ENCODE measurements at places on chromosomes 4 and X.
A peak's percentile ranks its signal among the peaks of the same experiment; 100 is the strongest.

GRCh38 chrX:110699109-110699508, 96.5 kb downstream of the CHRDL1 start:
- no peak for DNase-seq

DNA sequence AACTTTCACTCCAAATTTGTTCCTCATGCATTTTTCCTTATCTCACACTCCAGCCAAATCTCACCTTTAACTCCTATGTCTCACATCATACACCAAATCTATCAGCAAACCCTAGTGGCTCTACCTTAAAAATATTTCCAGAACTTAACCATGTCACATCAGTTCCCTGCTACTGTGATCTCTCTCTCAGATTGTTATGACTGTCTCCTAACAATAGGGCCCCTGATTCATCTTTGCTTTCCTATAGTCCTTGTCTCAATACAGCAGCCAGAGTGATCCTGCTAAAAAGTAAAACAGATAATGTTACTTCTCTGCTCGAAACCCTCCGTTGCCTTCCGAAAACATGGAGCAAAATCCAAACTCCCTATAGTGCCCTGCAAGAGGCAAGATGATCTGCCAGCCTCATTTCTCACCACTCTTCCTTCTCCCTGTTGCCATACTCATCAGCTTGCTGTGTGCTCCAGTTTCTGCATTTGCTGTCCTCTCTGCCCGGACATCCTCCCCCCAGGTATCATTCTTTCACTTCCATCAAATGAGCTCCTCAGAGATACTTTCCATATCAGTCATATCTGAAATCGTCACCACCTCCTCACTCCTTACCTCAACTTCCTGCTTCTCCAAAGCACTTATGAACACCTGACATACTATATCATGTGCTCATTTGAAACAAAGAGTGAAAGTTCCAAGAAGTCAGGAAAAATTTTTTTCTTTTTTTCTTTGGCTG, 293.4 kb upstream of the NR3C2 start:
- no peak for DNase-seq

DNA sequence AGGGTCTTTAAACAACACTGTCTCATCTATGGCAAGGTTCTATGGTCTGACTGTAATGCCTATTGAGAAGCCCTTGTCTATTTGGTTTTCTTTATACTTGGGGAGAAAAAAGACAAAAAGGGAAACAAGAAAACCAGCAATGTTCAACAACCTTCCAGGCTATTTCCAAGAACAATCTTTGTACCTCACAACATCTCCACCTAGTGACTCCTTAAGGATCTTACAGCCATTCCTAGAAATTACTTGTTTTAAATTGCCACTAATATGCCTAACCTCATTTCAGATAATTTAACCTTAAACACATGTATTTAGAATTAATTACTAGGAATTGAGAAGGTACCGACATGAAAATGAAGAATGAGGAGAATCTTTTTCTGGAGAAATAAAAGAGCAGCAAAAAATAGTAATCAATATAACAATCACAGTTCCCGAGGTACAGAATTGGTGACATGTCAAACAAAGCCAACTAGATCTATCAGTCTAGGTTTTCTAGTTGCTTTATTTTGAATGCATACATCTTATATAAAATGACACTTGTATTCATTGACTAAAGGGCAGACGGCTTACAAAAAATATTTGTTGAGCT, 1.6 kb upstream of the RBM46 start:
- no peak for DNase-seq

DNA sequence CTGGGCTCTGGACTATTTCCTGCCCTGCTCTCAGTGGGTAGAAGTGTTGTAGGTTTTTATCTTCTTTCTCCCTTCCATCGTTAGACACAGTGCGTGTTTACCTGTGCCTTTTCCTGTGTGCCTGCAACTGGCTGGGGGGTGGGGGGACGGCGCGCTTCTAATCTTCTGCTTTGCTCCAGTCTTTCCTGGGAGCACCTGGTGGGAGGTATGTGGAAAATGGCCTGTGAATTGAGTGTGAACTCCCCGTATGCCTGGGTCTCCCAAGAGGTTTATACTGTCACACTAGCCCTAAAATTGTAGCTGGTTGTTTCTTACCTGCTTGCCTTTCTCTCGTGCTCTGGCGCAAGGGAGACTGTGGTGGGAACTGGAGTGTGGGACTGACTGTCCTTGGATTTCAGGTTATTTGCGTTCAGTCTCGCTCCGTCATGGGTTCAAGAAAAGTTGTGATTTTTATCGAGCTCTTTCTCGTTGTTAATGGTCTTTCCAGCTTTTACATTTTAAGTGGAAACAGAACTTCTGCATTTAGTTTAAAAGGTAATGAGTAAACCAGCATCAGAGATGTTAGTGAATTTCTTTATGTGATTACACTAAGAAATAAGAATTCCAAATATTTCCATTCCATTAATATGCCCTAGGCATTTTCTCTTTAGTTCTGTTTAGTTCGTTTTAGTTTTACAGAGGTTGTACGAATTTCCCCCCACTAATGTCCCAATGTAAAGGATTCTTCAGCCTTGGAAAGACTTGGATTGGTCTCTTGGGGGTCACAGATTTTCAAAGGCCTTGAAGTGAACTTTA, 15.3 kb downstream of the MRPL1 start:
- DNase-seq: no peak

GRCh38 chr4:76998251-76998901, 48.8 kb downstream of the SEPTIN11 start:
- DNase-seq: no peak

GRCh38 chr4:75254745-75255144, 259.5 kb downstream of the RCHY1 start:
- DNase-seq: no peak

GRCh38 chrX:30220661-30221060, 5.3 kb downstream of the MAGEB2 start:
- no peak for DNase-seq

DNA sequence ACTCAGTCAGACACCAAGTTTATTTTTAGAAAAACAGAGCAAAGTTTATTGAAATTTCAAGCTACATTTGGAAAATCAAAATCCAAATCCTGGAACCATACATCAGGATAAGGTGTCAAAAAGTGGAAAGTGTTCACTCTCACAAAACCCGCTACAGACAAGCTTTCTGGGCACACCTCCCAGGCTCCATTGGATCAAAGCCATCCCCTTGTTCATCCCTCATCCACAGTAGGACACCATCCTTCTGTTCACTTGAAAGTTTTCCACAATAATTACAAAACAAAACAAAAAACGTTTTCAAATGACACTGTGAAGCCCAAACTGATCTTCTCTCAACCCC, 62.4 kb downstream of the TSC22D3 start:
- no peak for DNase-seq

- no peak for DNase-seq
Measured at GRCh38 chr4:46648088-46648744, 258.3 kb upstream of the GABRA2 start.

DNA sequence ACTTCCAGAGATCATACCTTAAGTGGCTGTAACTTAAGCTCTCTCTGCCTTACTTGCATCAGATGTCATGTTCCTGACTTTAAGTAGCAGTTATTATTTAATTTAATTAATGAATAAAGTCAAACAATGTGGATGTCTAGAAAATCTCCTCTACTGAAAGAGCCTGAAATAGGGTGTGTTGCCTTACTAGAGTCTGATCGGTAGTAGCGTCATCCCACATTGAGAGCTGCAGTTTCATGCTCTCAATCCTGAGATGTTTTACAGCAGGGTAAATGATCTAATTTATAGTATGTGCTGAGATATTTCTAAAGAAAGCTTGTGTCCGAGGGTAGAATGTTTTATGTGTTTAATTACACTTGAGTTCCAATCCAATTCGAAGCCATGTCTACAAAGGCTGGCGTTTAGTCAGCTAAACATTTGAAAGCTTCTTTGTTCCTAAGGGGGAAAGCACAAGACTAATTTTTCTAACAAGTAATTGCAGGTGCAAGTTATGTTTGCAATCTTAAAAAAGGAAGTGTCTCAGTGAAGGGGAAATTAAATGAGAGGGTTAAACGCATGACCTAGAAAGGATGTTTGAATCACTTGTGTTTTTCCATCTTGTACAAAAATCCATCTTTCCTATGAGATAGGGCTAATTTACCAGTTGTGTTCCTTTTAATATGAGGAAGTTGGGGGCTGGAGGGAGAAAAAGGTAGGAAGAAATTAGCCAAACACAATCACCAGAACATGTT, 391.0 kb upstream of the MAGEB2 start:
- DNase-seq: no peak

GRCh38 chrX:12946838-12947544, 27.9 kb upstream of the TMSB4X start:
- DNase-seq: peak; percentile 75

DNA sequence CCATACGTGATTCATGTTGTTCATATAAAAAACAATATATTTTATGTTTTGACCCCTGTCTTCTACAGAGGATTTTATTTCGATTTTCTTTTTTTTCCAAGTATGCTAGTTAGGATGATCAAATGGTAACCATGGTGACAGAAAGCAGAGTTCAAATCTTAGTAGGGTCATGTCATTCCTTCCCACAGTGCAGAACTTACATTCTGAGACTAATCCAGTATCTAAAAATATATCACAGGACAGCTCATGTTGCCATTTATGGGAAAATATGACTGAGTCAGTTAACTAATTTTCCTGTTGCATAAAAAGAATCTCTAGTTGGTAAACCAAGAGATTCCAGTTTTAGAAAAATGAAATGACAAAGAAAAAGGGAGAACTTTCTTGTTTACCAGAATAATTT, 209.5 kb downstream of the PARM1 start:
- no peak for DNase-seq

DNA sequence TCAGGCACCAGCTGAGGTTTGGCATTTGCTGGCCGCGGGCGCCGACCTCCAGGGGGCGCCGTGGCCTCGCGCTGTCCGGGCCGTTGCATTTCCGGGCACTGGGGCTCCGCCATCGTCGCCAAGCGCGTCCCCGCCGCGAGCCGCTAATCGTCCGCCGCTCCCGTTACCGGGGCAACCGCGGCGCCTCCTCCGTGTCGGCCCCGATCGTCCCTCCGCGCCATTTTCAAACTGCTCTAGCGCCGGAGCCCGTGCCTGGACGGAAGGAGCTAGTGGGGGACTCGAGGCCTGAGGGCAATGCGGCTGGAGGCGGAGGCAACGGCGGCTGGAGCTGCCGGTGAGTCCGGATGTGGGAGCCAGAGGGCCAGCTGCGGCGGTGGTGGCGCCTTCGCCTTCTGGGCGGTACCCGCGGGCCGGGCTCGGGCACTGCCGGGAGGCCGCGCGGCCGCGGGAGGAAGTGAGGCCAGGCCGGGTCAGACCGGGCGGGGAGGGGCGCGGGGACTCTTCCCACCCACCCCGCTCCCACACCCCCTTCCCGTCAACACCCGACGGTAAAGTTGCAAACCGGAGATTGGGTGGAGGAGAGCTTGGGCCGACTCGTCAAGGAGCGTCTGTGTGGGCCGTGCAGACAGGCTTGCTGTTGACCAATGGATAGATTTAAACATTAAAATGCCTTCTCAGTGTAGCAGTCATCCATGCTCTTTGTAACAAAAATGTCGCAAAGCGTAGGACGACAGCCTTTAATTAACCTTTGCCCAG, at the start of gene CEP135:
Gene CEP135 (plus strand): TSS at position 220 of the 756 bp plus-strand sequence. CDS start 3,186 bp downstream, outside the sequence.
- DNase-seq: peak; percentile 92

GRCh38 chr4:3483471-3483921, 20.4 kb downstream of the DOK7 start:
- DNase-seq: no peak

DNA sequence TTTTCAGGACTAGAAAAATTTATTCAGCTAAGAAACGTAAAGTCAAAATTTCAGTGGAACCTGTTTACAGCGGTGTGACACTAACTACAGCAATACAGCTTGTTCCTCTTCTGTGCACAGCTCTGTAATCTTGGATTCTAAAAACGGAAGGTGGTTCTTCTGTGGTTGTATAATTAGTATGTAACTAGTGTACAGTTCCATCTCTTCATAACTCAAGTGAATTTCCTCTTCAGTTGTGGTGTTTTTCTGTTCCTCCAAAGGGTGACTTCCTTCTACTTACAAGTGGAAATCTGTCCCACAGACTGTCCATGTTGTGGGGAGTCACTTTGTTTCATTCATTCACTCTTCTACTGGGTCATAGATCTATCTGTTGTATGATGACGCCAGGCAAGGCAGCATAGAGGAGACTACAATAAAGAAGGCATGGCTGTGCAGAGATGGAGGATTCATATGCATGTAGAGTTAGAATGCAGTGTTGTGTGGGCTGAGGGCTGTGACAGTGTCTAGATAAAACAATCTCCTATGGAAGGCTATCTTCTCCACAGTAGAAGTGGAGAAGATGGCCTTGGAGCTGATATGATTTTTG, 5.4 kb downstream of the DAPP1 start:
- DNase-seq: no peak

DNA sequence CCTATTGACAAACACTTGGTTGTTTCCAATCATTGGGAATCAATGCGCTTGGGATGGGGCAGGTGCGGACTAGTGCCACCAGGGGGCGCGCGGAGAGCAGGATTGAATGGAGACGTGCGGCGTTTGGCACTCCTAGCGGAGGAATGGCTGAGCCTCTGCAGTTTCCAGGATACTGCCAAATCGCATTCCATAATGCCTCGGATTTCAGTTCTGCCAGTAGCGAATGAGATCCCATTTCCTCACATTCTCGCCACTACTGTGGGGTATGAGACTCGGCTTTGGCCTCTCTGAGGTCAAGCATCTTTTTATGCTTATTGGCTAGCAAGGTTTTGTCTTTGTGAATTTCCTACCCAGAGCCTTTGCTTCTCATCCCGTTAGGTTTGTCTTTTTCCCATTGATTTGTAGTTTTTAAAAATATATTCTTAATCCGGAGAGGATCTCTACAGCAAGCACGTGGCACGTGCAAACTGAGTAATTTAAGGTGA, 28.7 kb downstream of the CLDN34 start:
- peak; percentile 82 for DNase-seq

DNA sequence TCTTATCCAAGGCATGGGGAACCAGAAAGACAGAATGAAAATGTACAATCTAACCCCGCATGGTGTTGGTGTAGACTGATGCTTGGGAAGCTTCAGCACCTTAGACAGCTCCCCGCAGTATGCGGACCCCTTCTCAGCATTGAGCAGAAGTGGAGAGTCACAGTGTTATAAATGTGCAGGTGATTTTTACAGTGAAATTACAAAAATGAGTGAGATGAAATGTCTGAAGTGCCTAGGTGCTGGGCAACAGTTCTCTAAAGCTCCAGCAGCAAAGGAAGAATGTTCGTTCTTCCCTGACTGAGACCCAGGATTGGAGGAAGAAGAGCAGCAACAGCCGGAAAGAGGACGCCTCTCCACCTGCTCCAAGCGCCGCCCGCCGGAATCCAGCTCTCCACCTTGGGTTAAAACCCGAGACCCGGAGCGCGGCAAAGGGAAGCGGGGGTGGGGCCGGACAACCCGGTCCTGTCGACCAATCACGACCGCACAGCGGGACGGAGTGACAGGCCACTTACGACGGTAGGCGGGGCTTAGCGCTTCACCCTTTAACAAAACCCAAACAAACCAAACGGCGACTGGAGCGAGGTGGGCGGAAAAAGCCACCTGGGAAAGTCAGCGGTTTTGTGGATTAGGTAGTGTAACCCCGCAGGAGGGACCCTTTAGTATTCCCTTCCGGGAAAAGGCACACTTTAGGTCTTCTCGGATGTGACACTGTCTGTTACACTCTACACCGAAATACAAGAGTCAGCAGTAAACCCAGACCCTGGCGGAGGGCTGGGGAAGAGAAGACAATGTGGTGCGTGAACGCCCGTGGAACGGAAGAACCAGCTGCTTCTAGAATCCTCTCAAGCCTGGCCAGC, at the start of gene GLRA3:
Gene GLRA3 (minus strand): TSS at position 403 of the 857 bp plus-strand sequence. CDS start 436 bp downstream, outside the sequence.
- no peak for DNase-seq

Measured in activated T-cell treated with anti-CD3 and anti-CD28 coated beads, Interleukin-2, amount 50 U/mL, for 1 hour (primary cell).